ENCODE measurements at places on chromosomes 1 and 21. TPM values are rescaled to one million over a fixed set of nuclear protein-coding genes. Genes with fewer than 3 reads are reported as not detected.

Gene ZBTB8A
- total RNA-seq = 7.1 TPM

Gene ZNF683
- total RNA-seq = not detected

GRCh38 chr1:62283986-62284385 lies 35.2 kb downstream of the KANK4 start:
- no peak overlapping the region for H3K4me3 ChIP-seq
- no peak for DNase-seq
- no peak overlapping the region for H3K27ac ChIP-seq
- peaks cover 79% of the 10 kb centered on the region for H3K4me1 ChIP-seq
- H3K36me3 ChIP-seq = peaks cover 9% of the 10 kb centered on the region

DNA sequence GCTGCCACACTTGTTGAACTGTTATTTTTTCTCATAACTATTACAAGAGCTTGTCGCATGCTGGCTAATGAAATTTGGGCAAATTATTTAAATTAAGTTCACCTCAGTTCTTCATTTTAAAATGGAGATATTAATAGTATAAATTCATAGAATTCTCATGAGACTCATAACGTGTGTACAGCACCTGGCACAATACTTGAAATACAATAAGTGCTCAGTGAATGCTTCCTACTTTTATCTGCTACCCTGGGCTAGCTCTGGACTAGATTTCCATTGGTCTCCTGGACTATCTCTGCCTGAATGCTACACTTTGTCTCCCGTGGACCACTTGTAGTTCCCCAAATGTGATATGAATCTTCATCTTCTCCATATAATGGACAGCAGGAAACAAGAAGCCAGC lies 919 bp downstream of the SLAMF6 start:
- peaks cover 2% of the 10 kb centered on the region for H3K27me3 ChIP-seq
- no peak overlapping the region for H3K27ac ChIP-seq
- peaks cover 3% of the 10 kb centered on the region for H3K36me3 ChIP-seq
- no peak for DNase-seq
- H3K4me1 ChIP-seq = peaks cover 31% of the 10 kb centered on the region

DNA sequence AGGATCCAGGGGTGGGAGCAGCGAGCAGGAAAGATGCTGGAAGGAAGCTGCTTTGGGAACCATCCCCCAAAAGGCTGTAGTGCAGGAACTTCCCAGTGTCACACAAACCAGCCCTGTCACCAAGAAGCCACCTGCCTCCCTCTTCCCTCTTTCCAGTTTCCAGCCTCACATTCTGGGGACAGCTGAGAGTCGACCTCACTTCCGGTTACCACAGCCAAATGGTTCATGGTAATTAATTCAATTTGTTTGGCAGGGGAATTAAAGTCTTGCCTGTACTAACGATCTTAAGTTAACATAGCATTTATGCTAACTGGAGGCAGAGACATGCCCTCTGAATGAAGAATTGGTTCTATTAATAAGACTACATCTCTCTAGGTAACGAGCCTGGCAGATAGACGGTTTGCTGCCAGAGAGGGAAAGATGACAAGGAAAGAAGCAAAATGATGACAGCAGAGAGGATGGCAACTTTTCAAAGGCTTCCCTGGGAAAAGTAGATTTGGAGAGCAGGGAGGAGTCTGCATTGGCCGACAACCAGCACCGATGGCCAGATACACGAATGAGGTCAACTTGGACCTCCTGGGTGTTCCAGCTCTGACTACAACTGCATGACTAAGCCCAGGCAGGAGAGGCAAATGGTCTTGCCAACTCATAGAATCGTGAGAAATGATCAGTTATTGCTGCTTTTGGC lies 64.1 kb downstream of the TMCO4 start:
- no peaks in the 10 kb centered on the region for H3K27me3 ChIP-seq
- no peaks in the 10 kb centered on the region for H3K4me1 ChIP-seq
- no peak overlapping the region for H3K4me3 ChIP-seq
- no peak for DNase-seq

Gene ACTRT2
- total RNA-seq = not detected

DNA sequence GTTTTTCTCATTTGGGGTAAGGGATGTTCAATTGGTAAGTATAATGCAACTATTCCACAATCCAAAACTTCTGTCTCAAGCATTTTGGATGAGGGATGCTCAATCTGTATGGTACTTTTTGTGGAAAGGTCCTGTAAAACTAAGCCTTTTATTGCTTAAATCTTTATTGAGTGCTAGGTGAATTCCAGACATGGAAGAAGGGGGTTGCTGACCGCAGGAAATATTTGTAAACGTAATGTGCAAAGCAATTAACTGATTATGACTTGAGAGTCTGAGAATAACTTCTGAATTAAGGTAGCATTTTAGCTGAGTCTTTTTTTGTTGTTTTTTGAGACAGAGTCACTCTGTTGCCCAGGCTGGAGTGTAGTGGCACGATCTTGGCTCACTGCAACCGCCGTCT lies 3.1 kb downstream of the AKIRIN1 start:
- no peaks in the 10 kb centered on the region for H3K27me3 ChIP-seq
- peaks cover 70% of the 10 kb centered on the region for H3K4me1 ChIP-seq
- peak overlapping the region; percentile 88 for H3K27ac ChIP-seq
- H3K36me3 ChIP-seq = peaks cover 66% of the 10 kb centered on the region
- DNase-seq = no peak
- peak overlapping the region; percentile 92 for H3K4me3 ChIP-seq

- H3K36me3 ChIP-seq = no peaks in the 10 kb centered on the region
- H3K4me3 ChIP-seq = no peak overlapping the region
- peaks cover 4% of the 10 kb centered on the region for H3K4me1 ChIP-seq
- H3K27me3 ChIP-seq = no peaks in the 10 kb centered on the region
- DNase-seq = no peak
Observed at GRCh38 chr1:183598386-183598785, 8.1 kb upstream of the NCF2 start.

DNA sequence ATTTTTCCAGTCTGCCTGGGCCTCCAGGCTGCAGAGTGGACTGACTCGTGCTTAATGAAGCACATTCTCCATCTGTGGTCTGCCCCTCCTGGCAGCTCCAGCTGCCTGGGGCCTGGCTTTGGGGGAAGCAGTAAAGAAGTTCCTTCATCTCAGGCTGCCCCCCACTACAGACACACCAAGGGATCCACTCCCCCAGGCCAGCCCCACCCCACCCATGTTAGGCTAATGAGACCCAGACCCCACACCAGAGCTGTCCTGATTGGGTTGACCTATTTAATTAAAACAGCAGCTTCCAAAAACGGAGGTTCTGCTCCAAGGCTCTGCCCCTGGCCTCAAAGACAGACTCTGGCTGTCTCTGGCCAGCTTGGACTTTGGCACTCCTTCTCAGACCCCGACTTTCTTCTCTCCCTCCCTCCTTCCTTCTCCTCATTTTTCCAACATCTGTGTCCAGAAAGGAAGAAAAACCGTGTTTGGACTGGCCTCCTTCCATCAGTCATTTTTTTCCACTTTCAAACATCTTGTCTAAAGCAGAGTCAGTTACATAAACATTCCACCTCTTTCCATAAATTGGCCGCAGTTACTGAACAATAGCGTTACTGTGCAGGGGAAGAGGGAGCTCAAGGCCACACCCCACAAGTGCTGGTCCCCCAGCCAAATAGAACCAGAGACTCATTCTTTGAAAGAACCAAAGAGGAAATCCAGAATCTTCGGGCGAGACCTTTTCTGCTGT lies 29.7 kb downstream of the SERTAD4 start:
- H3K4me3 ChIP-seq = no peak overlapping the region
- no peaks in the 10 kb centered on the region for H3K36me3 ChIP-seq
- peaks cover 19% of the 10 kb centered on the region for H3K4me1 ChIP-seq
- no peak for DNase-seq
- H3K27ac ChIP-seq = no peak overlapping the region

Gene MX2
- 4.0 TPM for total RNA-seq

GRCh38 chr1:55669293-55669692 lies 454.1 kb upstream of the USP24 start:
- no peaks in the 10 kb centered on the region for H3K27me3 ChIP-seq
- no peaks in the 10 kb centered on the region for H3K36me3 ChIP-seq
- no peak overlapping the region for H3K4me3 ChIP-seq
- DNase-seq = no peak

DNA sequence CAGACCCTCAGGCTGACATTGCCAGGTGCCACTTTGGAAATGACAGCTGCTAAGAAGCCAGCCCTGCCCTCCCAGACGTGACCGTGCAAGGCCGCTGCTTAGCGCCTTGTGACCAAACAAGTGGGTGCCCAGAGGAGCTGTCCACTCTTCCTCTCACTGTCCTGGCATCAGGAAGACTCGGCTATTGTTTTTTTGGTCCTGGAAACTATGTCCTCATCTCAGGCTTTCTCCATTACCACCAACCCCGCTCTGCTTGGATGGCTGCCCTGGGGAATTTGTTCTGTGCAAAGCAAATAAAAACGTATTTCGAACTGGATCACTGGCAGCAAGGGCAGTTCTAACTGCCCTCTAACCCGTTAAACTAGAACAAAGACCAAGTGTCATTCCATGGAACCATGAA lies 13.7 kb upstream of the TENT5C start:
- no peaks in the 10 kb centered on the region for H3K36me3 ChIP-seq
- no peak for DNase-seq
- no peaks in the 10 kb centered on the region for H3K27me3 ChIP-seq
- no peak overlapping the region for H3K27ac ChIP-seq
- H3K4me1 ChIP-seq = peaks cover 7% of the 10 kb centered on the region

Gene HSD3B2
- 0.94 TPM for total RNA-seq

- no peak overlapping the region for H3K27ac ChIP-seq
- H3K4me1 ChIP-seq = peaks cover 14% of the 10 kb centered on the region
- H3K27me3 ChIP-seq = no peaks in the 10 kb centered on the region
Observed at GRCh38 chr1:31549809-31550620, 26.3 kb upstream of the TINAGL1 start.

GRCh38 chr1:15965228-15965767 lies 10.6 kb downstream of the ZBTB17 start:
- DNase-seq = no peak
- no peak overlapping the region for H3K4me3 ChIP-seq
- H3K36me3 ChIP-seq = peaks cover 23% of the 10 kb centered on the region
- no peak overlapping the region for H3K27ac ChIP-seq
- peaks cover 14% of the 10 kb centered on the region for H3K4me1 ChIP-seq

GRCh38 chr1:32247983-32248889 lies 1.2 kb downstream of the FAM167B start:
- DNase-seq = peak; percentile 96
- no peaks in the 10 kb centered on the region for H3K36me3 ChIP-seq
- H3K4me1 ChIP-seq = peaks cover 40% of the 10 kb centered on the region
- H3K4me3 ChIP-seq = peak overlapping the region; percentile 57

Gene OR2T12
- total RNA-seq = not detected

DNA sequence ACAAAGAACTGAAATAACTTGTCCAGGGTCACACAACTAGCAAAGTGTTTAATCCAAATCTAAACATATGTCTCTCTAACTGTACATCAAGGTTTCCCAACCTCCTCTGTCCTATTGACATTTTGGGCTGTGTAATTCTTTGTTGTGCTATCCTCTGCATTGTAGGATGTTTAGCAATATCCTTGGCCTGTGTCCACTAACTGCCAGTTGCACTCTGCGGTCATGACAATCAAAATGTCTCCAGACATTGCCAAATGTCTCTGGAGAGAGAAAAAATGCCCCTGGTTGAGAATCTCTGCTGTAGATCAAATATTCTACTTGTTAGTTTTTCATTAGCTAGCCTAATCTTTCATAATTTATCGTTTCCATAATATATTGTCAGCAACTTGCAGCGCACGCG lies 353.4 kb upstream of the NEGR1 start:
- H3K4me3 ChIP-seq = no peak overlapping the region
- no peaks in the 10 kb centered on the region for H3K36me3 ChIP-seq
- DNase-seq = no peak
- peaks cover 33% of the 10 kb centered on the region for H3K4me1 ChIP-seq

- peaks cover 29% of the 10 kb centered on the region for H3K4me1 ChIP-seq
- no peaks in the 10 kb centered on the region for H3K36me3 ChIP-seq
- peak; percentile 34 for DNase-seq
- no peaks in the 10 kb centered on the region for H3K27me3 ChIP-seq
- peak overlapping the region; percentile 35 for H3K4me3 ChIP-seq
Observed at GRCh38 chr1:29901624-29902325, 665.5 kb downstream of the PTPRU start.

DNA sequence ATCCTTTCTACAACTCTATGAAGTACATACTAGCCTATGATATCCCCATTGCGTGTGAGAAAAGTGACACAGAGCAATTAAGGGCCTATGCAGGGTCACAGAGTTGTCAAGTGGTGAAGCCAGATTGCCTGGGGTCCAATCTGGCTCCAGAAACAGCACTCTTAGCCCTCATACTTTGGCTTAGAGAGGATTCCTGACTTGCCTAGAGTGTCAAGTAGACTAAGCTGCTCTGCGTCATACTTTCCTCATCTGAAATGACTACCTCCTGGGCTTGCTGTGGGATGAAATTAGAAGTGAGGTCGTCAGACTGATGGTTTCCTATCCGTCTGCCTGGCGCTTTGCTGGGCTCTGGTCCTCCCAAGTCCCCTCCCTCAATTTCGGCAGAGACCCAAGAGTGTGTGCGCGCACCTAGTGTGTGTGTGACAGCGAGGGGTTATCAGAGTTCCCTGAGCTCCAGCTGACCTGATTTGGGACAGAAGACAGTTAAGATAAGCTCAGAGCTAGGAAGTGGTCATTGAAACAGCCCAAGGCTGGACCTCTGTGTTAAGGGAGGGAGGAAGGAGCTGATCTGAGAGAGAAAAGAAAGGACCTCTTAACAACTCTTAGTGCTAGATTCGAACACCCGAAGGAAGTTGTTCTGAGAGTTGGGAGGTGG lies 5.4 kb upstream of the NUAK2 start:
- no peaks in the 10 kb centered on the region for H3K36me3 ChIP-seq
- peaks cover 17% of the 10 kb centered on the region for H3K27me3 ChIP-seq
- peaks cover 18% of the 10 kb centered on the region for H3K4me1 ChIP-seq
- no peak overlapping the region for H3K4me3 ChIP-seq
- no peak overlapping the region for H3K27ac ChIP-seq
- no peak for DNase-seq

DNA sequence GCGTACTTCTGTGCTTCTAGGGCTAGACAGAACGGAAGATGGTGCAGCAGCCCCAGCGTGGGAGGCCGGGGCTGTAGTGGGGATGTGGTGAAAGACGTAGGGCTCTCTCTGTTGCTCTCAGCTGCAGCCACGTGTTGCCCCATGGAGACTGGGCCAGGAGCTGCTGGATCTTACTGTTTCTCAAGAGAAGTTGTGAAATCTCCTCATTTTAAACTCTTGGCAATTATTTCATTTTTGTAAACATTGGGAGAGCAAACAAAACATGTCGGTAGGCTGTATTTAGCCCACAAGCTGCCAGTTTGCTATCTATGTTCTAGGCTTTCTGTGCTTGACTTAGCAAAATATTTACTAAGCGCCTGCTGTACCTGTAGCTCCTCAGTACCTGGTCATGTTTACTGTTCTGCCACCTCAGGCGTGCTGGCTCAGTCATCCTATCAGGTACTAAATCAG lies 15.9 kb upstream of the ELOA start:
- H3K27me3 ChIP-seq = no peaks in the 10 kb centered on the region
- H3K36me3 ChIP-seq = peaks cover under 1% of the 10 kb centered on the region
- H3K27ac ChIP-seq = peak overlapping the region; percentile 35
- no peaks in the 10 kb centered on the region for H3K4me1 ChIP-seq
- no peak overlapping the region for H3K4me3 ChIP-seq

DNA sequence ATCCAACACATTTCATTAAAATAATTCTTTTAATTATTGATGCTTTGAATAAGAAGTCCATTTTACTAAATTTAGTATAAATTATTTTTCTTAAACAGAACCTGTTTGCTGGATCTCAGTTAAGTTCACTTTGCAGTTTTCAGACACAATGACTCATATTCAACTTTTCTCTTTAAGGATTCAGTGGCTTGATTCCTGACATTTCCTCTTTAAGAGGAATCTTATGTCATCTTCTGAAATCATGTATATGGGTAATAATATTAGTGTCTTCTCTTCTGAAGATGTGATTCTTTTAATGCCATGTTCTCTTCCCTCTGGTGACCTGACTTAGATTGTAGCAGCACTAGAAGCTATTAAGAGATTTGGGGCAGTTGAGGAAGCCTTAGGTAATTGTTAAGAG lies 12.6 kb downstream of the CREG1 start:
- H3K4me3 ChIP-seq = no peak overlapping the region
- no peak for DNase-seq
- H3K27ac ChIP-seq = no peak overlapping the region

Data from WTC11 (cell line).